ENCODE measurements at places on chromosomes 4 and X.

GRCh38 chr4:3406431-3406830 lies 35.3 kb upstream of the HGFAC start:
- DNase-seq: no peak

- DNase-seq: peak; percentile 64
These were observed at the start of gene BEX1 for GRCh38 chrX:103063918-103064434. TSS of gene BEX1 (minus strand) at chrX:103064171. CDS start at chrX:103063274, 897 bp downstream.

GRCh38 chrX:21946925-21947641 lies 6.6 kb downstream of the SMS start:
- DNase-seq: no peak

- no peak for DNase-seq
These were observed 57.0 kb downstream of the RTL9 start for GRCh38 chrX:110415440-110416170.

DNA sequence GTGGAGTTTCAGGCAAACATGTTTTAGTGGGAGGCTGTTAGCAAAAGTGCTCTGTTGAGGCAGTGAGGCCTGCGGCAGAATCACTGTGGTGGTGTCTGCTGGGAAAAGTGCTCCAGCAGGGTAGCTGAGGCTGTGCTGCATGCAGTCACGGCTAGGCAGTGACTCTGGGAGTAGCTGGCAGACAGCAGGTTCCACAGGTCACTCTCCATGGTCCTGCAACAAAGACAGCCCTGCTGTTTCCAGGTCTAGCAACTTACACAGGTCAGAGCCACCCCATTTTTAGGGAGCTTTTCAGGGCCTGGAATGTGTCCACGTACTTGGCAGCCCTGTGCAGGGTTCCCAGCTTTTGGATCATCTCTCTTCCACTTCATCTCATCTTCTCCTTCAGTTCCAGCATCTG lies 184.3 kb downstream of the NAA11 start:
- DNase-seq: peak; percentile 46

GRCh38 chr4:12723849-12724447 lies 760.2 kb downstream of the RAB28 start:
- DNase-seq: no peak

DNA sequence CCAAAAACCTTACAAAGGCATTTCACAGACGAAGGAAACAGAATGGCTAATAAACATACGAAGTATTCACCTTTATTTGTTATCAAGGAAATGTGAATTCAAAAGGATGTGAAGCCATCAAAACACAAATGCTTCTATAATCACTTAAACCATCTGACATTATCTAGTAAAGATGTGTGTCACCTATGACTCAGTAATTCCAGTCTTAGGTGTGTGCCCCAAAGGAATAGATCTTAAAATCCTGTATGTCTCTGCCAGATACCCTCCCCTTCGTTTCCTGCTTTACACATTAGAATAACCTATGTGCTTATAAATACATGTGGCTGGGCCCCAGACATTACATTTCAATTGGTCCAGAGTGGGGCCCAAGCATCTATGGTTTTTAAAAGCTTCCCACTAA lies 41.8 kb upstream of the CEP135 start:
- DNase-seq: no peak

DNA sequence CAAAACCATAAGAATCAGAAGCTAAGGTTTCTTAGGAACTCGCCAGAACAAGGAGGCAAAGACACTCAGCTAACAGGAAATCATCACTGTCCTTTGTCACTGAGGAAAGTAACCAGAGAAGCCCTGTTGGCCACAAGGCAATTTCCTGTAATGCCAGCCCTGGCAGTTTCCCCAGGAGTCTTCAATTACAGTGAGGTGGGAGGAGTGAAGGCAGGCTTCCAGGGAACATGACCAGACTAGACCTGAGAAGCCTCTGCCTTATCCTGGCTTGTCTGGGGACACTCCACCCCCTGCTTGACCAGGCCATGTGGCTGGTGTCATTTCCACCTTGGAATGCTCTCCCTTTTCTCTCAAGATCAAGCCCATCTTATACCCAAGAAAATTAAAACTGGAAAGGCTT lies 125.3 kb downstream of the COL4A6 start:
- peak; percentile 43 for DNase-seq

Measured in H1 (cell line).